Midbrain (tissue), 1 donor: ENCODE measurements at places on chromosomes 13 and 19.

DNA sequence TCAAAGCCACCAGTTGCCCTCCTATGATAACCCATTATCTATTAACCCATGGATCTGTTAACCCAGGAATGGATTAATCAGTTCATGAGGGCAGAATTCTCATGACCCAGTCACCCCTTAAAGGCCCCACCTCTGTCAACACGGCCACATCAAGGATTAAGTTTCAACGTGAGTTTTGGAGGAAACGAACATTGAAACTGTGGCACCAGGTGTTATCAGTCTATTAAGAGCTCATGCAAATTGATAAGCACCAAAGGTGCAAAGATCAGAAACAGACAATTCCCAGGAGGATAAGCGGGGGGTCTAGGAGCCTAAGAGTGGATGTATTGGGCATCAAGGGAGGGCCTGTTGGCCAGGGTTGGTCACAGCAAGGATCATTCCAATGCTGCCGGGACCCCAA, 19.9 kb upstream of the ELAVL1 start:
- no peak for DNase-seq

- peak; percentile 41 for DNase-seq
Measured at GRCh38 chr19:51020988-51021651, 1.6 kb upstream of the KLK10 start.

GRCh38 chr19:1507192-1507660, 5.6 kb downstream of the ADAMTSL5 start:
- DNase-seq = no peak

DNA sequence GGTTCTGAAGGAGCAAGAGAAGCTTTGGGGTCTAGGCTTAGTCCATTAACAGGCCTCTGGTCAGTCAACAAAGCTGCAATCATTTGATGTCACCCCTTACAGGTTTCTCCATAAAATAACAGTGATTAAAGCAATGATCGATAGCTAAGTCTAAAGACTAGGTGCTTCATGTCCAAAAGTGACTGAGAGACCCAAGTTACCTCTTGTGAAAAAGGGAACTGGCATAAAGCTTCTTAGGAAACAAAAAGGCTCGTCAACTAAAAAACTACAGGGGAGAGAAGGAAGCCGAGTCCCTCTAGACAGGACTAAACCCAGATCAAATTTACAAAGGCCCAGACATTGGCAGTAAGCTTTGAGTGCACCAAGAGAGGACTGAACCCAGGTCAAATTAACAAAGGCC, 2.2 kb downstream of the DCUN1D2 start:
- no peak for DNase-seq

GRCh38 chr19:3813473-3814392, 27.6 kb upstream of the MATK start:
- DNase-seq = no peak

- no peak for DNase-seq
Measured at GRCh38 chr13:96003304-96003703, 49.9 kb downstream of the UGGT2 start.

- DNase-seq = no peak
Measured at GRCh38 chr19:51448411-51449016, 9.7 kb downstream of the SIGLEC8 start.

- DNase-seq = no peak
Measured at GRCh38 chr13:95456815-95457214, 95.7 kb upstream of the CLDN10 start.

DNA sequence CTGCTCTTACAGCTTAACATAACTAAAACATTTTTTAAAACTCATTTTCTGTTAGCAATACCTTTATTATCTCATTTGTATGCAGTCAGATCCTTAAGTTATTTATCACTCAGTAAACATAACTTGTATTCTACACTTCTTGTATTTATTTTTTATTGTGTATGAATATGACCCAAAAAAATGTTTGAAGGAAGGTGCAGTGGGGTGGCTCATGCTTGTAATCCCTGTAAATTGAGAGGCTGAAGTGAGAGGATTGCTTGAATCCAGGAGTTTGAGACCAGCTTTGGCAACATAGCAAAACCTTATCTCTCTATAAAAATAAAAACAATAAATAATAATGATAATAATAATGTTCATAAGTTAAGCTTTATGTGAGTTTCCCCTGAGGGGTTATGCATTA, 1004.8 kb downstream of the SLITRK5 start:
- DNase-seq = no peak

DNA sequence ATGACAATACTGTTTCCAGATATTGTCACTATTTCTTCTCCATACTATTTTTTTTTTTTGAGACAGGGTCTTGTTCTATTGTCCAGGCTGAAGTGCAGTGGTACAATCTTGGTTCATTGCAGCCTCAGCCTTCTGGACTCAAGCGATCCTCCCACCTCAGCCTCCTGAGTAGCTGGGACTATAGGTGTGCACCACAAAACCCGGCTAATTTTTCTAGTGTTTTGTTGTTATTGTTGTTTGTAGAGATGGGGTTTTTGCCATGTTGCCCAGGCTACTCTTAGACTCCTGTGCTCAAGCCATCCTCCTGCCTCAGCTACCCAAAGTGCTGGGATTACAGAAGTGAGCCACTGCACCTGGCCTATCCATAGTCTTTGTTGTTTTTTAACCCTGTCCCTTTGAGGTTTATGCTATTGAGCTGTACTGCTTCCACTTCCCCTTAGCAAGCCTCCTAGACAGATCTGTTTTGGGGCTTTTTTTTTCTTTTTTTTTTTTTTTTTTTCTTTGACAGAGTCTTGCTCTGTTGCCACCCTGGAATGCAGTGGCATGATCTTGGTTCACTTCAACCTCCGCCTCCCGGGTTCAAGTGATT, 27.6 kb upstream of the MAP3K10 start:
- no peak for DNase-seq

DNA sequence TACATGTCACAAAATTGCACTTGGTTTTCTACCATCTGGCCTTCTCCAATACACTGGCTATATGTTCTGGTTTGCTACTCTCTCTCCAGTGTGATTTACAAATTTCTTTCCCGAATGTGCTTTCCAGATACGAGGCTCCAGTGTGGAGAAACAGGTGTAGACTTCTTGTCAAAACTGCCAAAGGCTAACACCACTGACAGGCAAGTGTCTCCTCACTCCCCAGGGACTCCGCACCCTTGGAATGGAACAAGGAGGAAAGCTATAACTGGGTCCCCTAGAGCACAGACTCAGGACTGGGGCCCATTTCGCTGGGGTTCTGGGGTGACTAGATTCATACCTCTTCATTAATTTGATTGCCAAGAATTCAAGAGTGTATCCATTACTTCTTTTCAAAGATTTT, 161.8 kb downstream of the FOXO1 start:
- DNase-seq = no peak

GRCh38 chr13:113722921-113723320, 36.1 kb upstream of the TMEM255B start:
- DNase-seq = no peak

GRCh38 chr13:20197361-20197834, 4.7 kb upstream of the GJB2 start:
- DNase-seq = peak; percentile 57

DNA sequence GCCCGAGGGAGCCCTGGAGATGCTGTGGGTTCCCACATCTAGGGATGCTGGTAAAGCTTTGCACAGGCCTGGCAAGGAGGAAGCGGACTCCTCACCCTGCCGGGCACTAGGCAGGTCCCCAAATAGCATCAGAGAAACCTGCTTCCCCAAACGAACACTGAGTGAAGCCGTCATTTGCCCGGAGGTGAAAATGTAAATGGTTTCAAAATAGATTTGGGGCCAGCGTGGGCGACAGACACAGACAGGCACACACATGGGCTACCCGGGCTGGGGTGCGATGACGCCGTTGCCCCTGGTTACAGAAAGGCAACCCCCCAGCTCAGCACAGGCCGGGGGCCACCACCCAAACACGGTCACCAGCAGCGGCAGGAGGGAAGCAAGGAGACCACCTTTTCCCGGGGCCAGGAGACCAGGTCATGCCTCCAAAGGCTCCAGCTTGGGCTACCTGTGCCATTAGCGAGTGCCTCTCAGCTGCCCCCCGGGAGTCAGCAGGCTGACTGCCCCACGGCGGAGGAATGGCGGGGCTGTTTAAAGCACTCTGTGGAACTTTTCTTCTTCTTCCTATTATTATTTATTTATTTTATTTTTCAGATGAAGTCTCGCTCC, 47.5 kb upstream of the NDUFS7 start:
- no peak for DNase-seq

DNA sequence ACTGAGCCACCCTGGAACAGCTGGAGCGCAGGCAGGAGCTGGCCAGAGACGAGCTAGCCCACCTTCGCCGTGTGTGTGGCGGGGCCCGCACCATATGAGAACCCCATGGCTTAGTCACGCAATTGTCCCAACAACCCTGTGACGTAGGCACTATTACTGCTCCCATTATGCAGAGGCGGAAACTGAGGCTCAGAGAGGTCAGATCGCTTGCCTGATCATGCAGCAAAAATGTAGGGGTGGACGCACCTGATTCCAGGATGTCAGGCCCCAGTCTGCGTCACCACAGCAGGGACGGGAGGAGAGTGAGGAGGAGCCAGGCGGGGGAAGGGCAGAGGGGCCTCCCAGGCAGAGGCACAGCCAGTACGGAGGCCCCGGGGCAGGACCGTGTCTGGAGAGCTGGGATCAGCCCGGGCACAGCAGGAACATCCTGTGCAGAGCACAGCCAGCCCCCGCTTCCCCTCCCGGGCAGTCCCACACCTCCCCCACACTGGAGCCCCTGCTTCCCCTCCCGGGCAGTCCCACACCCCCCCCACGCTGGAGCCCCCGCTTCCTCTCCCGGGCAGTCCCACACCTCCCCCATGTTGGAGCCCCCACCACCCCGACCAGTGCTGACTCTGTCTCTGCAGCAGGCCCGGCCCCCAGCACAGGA, 16.7 kb downstream of the PIP5K1C start:
- no peak for DNase-seq

- no peak for DNase-seq
Measured at GRCh38 chr19:53109527-53109926, 6.3 kb upstream of the ZNF160 start.

GRCh38 chr19:42563352-42564210, 31.1 kb downstream of the CEACAM8 start:
- DNase-seq = peak; percentile 61

DNA sequence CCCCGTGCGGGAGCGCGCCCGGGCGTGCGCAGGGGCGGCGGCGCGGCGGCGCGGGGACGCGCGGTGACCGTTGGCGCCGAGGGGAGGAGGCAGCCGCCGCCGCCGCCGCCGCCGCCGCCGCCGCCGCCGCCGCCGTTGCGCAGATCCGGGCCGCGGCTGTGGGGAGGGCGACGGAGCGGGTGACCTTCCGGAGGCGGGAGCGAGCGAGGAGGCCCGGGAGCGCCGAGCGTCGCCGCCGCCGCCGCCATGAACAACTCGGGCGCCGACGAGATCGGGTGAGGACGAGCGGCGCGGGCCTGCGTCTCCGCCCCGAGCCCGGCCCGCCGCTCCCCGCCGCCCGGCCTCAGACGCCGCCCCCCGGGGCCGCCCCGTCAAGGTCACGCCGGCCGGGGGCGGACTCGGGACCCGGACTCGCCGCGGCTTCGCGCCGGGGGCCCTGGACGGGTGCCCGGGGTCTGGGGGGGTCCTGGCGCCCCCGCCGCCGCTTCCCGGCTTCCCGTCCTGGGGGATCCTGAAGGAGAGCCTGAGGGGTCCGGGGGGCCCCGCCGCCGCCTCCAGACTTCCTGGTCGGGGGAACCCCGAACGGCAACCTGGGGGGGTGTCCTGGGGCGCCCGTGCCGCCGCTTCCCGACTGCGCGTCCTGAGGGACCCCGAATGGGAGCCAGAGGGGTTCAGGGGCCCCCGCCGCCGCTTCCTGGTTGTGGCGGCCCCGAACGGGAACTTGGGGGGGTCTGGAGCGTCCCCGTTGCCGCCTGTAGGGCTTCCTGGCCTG, at the start of gene DAZAP1:
Gene DAZAP1 (plus strand): TSS at position 59 of the 772 bp plus-strand sequence. CDS start 188 bp downstream, at position 247.
- no peak for DNase-seq

GRCh38 chr13:92745258-92745657, 481.3 kb upstream of the GPC6 start:
- DNase-seq = no peak

GRCh38 chr13:57724486-57725272, 93.1 kb downstream of the PCDH17 start:
- no peak for DNase-seq

DNA sequence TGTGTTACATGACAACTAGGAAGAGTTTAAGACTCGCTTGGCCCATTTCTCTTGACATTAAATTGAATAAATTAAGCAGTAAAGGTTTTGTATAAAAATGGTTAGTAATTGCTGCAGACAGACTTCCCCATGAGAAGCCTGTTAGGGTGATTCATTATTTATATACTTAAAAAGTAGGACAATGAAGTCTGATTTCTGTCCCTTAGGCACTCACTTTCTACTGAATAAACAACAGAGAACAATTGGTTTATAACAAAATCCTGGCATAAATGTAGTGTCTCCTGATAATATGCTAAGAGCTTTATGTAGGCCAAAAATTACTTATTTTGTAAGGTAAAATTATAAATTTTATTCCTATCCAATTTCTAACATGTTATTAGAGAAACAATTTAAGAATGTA, 2138.5 kb upstream of the PCDH20 start:
- DNase-seq = no peak

GRCh38 chr19:28908941-28909340, 304.0 kb downstream of the UQCRFS1 start:
- no peak for DNase-seq

- no peak for DNase-seq
Measured at GRCh38 chr13:78601874-78602560, 1.3 kb downstream of the POU4F1 start.
